ENCODE measurements at places on chromosomes 5 and 9.

- DNase-seq = no peak
Measured at GRCh38 chr5:144142139-144142823, 28.2 kb downstream of the YIPF5 start.

DNA sequence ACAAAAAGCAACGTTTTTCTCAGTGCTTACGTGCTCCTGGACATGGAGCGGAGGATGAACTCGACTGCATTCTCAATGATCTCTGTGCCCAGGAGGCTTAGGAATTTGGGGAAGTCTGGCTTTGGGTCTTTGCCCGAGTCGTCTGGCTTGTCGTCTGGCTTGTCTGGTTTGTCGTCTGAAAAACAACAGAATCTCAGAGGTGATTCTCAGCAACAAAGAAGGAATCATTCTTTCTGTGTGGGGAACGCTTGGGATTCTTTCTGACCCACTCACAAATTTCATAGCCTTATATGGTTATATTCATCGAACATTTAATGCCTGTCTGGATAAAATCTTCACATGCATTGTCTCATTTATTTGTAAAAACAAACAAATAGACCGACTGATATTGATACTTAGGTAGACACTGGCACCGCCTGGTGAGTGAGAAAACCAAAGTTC, 4.7 kb downstream of the C5orf46 start:
- DNase-seq = no peak

GRCh38 chr5:150780187-150780692, 1.7 kb downstream of the SMIM3 start:
- no peak for DNase-seq

DNA sequence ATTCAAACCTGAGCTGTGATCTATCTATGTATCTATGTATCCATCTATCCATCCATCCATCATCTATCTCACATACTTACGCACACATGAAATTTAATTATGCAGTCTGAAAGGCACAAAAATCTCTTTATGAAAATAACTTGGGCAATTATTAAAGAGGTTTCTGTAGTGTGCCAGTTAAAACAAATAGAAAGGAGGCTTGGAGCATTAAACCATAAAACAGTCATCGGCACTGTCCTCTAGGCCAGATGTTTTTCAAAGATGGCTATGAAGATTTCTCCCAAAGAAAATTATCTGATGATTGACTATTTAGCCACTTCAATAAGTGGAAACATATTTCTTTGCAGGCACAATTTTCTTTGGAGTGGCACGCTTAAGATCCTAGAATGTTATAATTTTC, 392.5 kb upstream of the RPS23 start:
- DNase-seq = no peak

GRCh38 chr5:14435481-14435880, 146.1 kb upstream of the OTULINL start:
- DNase-seq = no peak

DNA sequence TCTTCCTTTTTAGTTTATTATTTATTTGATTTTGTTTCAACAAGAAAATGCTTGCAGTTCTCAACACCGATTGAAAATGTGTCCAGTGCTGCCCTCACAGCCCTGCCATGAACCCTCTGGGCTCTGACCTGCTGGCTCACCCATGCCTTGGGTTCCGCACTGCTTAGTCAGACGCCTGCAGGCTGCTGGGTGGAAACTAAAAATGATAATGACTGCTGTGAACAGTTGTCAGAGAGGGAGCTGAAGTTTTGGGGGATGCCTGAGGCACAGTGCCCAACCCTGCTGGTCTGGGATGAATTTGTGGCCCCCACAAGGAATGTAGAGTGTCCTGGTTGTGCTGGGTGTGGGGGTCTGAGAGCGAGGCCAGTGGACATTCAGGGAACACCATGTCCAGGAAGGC, 22.2 kb upstream of the CFAP157 start:
- DNase-seq = no peak

DNA sequence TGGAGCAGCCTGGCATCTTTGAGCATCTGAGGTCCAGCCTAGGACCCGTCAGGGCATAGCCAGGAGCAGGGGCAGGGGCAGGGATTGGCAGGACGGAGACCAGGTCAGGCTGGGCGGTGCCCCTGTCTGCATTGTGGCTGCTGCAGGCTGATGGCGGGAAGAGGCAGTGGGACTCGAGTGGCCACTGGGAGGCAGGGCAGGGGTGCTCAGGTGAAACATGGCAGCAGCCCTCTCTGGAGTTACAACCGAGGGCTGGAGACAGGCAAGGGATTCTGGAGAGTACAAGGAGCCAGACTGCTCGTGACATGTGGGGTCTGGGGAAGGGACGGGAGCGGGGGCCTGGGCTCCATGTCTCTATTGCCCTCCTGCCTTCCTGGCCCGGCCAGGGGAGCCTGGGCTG, 97.4 kb upstream of the RAPGEF1 start:
- DNase-seq = no peak

DNA sequence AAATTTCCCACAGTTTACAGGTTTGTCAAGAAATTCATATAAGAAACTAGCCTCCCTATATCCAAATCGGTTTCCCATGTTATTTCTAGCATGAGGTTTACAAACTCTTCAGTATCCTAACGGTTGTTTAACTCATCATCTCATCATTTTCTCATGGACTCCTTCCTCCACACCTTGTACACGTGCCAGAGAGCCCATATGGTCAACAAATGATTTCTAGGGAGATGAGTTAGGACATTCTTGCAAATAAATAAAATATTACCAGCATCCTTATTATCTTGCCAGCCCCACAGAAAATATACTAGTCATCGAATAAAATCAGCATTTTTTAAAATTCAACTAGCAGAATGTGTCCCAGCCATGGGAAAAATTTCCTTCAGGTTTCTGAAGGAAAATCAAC, 285.2 kb downstream of the EBF1 start:
- no peak for DNase-seq

DNA sequence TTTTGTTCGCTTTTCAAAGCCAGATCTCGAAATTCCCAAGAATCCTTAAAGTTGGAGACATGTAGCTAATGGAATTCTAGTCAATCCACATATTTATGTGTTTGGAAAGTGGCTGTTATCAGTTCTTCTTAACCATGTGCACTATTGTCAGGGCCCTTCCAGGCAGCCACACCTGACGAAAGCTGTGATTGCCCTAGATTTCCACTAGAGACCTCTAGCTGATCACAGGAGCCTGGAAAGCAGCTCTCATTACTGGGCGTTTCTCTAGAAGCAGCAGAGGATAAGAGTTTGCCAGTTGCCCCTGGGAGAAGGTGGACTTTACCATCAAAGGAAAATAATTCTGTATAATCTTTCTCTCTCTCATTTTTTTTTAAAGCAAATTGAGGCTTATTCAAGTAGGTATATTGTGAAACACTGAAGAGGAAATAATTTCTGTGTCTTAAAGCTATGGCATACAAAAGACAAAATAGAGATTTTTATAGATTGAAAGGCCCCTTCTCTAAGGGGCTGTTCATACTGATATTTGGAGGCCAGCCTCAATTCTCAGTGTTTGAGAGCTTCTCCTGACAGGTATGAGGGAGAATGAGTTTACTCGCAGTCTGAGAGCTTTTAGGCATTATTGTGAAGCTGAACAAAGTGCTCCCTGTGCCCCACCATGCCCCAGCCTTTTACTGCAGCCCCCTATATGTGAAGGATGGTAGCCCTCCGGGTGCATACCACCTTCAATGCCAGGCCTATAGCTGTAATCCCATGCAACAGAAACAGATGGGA, 405.4 kb upstream of the ACTBL2 start:
- no peak for DNase-seq

- no peak for DNase-seq
Measured at GRCh38 chr5:124972703-124973102, 226.3 kb upstream of the ZNF608 start.

GRCh38 chr5:142183561-142183960, 75.0 kb downstream of the NDFIP1 start:
- no peak for DNase-seq

DNA sequence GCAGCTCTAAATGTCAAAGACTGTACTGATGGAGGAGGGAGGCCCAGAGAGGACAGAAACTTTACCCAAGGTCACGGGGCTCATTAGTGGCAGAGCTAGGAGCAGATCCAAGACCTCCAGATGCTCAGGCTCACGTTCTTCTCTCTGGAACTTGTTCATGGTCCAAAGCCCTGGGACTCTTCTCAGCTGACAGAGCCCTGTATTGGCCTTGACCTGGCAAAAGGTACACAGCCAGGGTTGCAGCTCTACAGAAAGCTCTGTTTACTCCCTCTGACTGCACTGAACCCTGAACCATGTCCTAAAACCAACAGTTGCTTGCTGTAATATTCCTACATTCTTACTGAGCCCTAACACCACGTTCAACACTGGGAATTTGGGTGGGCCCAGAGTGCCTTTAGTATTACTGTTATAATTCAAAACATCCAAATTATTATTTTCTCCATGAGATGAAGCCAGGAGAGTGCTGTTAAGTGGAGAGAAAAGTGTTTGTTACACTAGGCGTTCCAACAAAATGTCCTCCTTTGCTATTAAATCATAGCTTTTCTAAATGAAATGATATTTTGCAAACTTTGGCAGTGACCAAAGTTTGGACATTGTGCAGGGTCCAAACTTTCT, 602.4 kb upstream of the CLINT1 start:
- no peak for DNase-seq

DNA sequence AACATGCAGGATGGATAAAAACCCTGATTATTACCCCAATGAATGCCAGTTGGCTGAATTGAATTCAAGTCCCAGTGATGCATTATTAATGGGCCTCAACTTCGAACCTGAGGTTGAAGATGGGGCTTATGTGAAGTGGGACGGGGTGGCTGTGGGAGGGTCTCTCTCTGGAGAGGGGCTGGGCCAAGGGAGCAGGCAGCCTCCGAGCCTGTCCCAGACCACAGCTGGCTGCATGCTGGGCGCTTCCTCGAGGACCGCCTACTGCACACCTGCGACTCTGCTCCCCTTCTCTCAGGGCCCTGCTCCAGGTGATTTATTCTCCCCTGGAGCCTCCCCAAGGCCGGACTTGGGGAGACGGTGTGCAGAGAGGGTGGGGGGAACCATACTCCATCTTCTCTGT, 568.3 kb downstream of the CCDC171 start:
- no peak for DNase-seq

GRCh38 chr5:74543162-74543995, 97.1 kb downstream of the ENC1 start:
- no peak for DNase-seq

- no peak for DNase-seq
Measured at GRCh38 chr9:77946969-77947620, 84.5 kb downstream of the GNAQ start.

DNA sequence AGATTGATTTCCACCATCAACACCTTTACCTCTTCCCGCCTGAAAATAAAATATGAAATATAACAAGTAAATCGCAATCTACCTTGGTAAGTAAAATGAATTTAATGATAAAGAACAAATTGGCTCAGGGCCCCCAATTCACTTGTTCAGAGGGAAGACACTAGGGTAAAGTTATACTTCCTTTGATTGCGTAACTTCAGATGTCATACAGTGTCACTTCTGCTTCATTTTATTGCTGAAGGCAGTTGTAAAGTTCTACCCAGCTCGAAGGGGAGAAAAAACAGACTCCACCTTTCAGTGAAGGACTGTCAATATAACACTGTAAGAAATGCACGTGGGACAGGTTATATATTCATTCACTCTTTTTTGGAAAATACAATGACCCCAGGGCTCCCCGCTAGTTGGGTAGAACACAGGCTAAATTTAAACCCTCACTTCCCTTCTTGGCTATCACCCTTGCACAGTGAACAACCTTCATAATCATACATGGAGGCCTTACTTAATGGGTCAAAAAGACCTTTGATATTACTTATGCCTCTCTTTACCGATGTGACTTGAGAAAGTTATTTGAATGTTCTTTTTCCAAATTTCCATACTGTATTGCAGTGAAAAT, 848.8 kb downstream of the MAT2B start:
- DNase-seq = no peak

DNA sequence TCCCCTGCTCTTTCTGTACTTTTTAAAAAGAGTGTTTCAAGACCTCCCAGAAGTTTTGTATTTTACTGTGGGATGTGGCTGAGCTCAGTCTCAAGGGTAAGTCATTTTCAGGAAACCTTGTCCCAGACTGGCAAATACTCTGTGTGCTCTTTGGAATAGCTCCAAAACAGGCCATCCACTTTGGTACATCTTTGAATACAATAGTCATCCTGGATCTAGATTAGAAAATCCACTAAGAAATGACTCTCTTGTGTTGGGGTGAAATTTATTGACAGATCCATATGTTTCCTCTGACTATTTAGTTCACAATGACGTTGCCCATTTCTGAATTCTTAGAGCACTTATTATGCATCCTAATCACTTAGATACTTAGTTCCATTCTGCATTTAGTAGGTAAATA, 95.2 kb downstream of the PLCXD3 start:
- no peak for DNase-seq

GRCh38 chr9:99052815-99053715, 51.8 kb upstream of the TGFBR1 start:
- no peak for DNase-seq

DNA sequence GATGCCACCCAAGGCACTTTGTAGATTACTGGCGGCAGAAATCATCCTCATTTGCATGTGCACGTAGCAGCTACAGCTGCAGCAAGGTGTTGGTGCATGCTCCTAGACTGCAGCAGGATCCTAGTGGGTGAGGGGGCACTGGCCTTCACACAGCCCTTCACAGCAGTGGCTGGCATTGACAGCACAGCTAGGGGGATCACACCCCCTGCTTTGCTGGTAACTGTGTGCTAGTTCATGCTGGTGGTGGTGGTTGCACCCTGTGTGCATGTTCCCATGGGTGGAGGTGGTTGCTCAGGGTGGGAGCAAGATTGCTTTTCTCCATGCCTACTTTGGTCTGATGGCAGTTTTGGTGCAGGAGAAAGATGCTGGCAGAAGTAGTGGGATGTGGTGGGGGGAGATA, 1695.1 kb upstream of the CDH6 start:
- DNase-seq = no peak

DNA sequence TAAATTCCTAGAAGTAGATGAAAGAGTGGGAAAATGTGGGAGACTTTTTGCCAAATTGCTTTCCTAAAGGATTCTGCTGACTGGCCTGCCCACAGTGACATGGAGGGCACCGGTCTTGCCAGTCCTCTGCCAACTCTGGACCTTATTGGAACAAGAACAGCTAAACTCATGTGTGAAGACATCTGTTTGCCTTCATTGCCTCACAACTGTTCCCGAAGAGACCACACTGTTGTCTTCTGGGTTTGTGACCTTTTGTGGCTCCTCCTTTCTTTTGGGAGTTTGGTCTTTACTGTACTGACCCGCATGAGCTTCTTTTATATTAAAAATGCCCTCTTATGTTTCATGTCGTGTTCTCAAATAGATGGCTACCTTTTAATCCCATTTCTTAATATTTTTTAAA, 16.1 kb upstream of the WNK2 start:
- no peak for DNase-seq

Measured in substantia nigra (tissue), 51 donors.